Activated naive CD4-positive, alpha-beta T cell (primary cell): ENCODE measurements at places on chromosomes 6 and 20.
A peak's percentile ranks its signal among the peaks of the same experiment; 100 is the strongest.

GRCh38 chr20:22507240-22507961 is 77.0 kb downstream of the FOXA2 start:
- DNase-seq, result no peak

GRCh38 chr6:78363688-78364087 is 503.7 kb upstream of the IRAK1BP1 start:
- DNase-seq, result no peak

DNA sequence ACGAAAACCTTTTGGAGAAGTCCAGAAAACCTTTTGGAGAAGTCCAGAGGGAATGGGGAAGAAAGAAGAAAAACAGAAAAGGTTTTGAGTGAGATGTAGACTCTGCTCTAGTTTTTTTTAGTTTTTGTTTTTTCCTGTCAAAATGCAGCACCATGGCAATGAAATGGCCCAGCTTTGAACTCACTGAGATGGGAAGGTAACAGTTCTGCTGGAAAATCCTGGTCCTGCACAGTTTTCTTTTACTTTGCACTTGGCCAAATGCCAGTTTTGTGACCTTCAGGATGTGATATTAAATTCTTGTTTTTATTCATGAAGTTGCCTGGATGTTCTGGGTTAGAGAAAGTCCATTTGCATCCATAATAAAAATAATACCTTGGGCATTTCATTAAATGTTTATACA is 145.7 kb downstream of the CFAP61 start:
- no peak for DNase-seq

DNA sequence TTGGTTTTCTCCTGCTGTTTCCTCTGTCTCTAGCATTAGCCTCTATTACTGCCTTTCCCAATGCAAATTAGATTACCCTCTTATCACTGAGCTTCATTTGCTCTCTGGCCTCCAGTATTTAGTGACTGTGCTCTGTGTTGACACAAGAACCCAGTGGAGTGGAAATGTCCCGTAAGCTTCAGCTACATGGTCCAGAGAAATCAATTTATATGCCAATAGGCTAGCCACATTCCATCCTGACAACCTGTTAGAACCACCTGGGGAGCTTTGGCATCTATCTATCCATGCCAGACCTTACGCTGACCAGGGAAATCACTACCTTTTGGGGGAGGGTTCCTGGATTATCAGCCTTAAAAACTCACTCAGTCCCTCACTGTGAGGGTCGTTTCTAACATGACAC is 459.6 kb downstream of the UTRN start:
- DNase-seq, result no peak

DNA sequence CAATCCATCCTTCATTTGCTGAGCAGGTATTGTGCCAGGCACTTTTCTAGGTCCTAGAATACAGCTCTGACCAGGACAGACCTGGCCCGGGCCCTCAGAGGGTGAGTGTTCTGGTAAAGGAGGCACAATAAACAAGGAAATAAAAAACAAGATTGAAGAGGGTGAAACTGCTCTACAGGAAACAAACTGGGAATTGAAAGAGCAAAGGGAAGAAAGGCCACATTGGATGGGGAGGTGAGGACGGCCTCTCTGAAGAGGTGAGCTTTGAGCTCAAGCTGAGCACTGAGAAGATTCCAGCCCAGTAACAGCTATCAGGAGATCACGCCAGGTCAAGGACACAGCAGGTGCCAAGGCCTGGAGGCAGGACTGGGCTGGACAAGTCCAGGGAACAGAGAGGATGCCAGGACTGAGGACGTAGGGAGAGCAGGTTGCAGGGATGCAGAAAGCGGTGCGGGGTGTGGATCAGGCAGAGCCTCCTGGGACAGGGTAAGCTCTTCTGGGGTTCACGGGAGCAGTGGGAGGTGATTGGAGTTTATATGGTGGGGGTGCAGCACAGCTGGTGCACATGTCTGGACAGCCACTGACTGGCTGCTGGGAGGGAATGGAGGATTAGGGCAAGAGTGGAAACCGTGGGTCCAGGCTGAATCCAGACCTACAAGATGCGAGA is 433.3 kb downstream of the PREX1 start:
- no peak for DNase-seq

GRCh38 chr6:115947966-115948541 is 112.6 kb downstream of the FRK start:
- DNase-seq, result no peak

DNA sequence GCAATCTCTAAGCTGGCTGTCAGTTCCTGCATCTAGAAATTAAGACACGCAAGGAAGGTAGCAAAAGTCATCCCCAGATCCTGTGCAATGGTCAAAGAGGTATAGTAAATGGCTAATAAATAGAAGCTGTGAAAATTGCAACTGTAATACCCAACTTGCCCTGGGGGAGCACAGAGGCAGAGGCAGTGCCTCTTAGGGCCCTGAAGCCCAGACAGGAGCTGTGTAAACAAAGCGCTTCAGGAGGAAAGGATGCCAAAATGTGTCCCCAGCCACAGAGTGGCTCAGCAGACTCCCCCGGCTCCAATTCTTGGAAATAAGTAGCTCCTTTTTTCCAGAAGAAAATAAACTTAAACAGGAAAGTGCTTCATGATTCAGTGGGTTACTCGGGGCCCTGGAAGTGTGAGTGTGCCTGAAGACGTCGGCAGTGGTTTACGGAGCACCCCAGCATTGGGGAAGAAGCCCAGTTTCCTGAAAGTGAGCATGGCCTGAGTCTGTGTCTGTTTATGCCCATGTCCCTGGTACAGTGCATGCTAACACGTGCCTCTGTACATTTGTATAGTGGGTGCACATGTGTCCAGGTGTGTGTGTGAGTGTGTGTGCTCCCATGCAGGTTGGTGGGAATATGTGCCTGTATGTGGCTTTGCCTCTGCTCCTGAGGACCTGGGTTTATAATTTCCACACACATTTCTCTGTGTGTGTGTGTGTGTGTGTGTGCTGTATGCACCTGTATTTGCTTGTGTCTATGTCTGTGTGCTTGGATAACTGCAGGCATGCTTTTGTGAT is 246.7 kb downstream of the MAFB start:
- DNase-seq, result no peak

DNA sequence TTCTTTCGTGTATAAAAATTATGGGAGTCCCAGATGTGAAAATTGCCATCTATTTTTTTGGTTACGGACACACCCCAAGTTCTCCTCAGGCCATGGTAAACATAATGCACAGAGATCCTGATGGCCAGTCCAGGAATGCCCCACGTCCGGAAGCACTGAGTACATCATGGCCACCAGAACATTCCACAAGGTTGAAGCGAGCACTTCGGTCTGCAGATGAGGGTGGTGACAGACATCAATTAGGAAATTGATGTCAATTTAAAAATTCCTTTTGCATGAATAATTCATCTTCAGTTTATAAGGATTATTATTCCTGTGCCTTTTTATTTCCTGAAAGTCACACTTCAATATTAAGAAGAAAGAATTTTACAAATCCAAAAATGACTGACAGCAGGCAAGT is 13.2 kb upstream of the EXOC2 start:
- no peak for DNase-seq

DNA sequence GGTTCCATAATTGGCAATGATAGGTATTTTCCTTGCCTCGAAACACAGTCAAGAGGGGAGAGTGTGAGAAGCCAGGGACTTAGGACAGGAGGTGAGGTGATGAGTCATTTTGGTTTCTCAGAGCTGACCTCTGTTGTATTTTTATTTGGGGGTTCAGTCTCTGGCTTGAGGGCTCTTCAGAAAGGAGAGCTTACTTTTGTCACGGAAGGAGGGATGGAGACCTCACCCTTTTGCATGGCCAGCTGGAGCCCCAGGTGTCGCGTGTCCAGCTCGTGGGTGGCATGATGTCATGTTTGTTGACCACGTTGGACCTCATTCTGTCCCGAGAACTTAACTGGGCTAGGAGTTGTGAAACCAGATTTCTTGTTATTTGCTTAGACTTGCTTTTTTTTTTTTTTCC is 293.9 kb downstream of the QKI start:
- no peak for DNase-seq

GRCh38 chr6:98775205-98775604 is 59.2 kb upstream of the POU3F2 start:
- DNase-seq, result no peak

GRCh38 chr6:163745536-163746400 is 331.2 kb downstream of the QKI start:
- DNase-seq, result no peak

GRCh38 chr20:23205611-23206041 is 119.5 kb upstream of the CD93 start:
- DNase-seq, result no peak

GRCh38 chr6:136079701-136080565 is 170.2 kb downstream of the MTFR2 start:
- DNase-seq, result no peak

DNA sequence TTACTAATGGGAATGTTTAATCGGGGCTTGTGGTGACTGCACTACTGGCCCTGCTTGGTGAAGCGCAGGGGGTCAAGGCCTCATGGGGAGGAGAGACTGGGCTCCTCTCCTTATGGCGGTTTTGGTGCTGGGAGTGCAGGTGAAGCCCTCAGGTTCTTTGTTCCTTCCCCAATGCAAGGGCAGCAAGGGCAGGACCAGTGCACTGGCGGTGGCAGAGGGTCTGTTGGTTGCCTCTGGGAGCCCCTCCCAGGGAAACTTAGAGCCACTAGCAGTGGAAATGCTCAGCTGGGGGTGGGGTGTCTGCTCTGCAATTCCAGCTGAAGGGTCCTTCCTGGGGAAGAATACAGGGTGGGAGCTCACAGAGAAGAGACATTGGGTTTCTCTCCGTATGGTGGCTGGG is 66.5 kb downstream of the KLHL32 start:
- DNase-seq, result no peak

DNA sequence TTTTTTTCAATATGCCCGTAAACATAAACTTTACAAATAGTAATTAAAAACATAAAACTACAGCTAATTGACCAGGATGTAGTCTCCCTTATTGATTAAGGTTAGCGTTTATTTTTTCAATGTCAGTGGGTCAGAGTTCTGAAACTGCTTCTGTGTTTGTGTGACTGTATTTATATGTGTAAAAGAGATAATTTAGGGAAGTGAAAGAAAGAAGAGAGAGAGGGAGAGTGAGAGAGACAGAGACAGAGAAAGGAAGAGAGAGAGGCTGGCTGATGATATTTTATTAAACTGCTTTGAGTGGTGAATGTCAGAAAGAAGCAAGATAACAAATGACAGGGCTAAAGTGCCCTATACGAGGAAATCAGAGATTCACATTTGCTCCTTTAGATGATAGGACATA is 266.1 kb upstream of the PTCHD4 start:
- no peak for DNase-seq

GRCh38 chr20:51579137-51579536 is 36.6 kb upstream of the NFATC2 start:
- no peak for DNase-seq

- peak; percentile 28 for DNase-seq
Observed at GRCh38 chr20:25624500-25624939, 706 bp upstream of the NANP start.

- DNase-seq, result no peak
Observed at GRCh38 chr6:129331450-129332138, 378.4 kb downstream of the ARHGAP18 start.

DNA sequence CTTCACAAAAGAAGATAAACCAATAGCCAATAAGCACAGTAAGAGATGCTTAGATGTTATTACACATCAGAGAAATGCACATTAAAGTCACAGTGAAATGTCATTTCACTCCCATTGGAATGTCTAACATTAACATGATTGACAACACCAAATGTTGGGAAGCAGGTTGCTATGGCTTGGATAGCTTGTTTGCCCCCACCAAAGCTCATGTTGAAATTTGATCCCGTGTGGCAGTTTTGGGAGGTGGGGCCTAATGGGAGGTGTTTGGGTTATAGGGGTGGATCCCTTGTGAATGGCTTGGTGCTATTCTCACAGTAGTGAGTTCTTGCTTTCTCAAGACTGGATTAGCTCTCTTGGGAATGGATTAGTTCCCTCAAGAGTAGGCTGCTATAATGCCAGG is 44.8 kb downstream of the MRAP2 start:
- DNase-seq, result no peak

GRCh38 chr6:32845384-32845884 is 1.6 kb upstream of the PSMB8 start:
- no peak for DNase-seq

- DNase-seq, result no peak
Observed at GRCh38 chr6:99080191-99080590, 132.4 kb upstream of the FBXL4 start.

GRCh38 chr20:16953858-16954257 is 205.7 kb downstream of the OTOR start:
- no peak for DNase-seq

- no peak for DNase-seq
Observed at GRCh38 chr20:63167026-63167917, 48.7 kb downstream of the YTHDF1 start.

GRCh38 chr6:35363293-35363750 is 21.0 kb downstream of the PPARD start:
- DNase-seq, result no peak

- peak; percentile 11 for DNase-seq
Observed at GRCh38 chr6:141562851-141563763, 569.6 kb upstream of the GJE1 start.

- no peak for DNase-seq
Observed at GRCh38 chr20:22946596-22946995, 88.5 kb upstream of the SSTR4 start.

GRCh38 chr20:59485576-59486454 is 118.5 kb upstream of the PHACTR3 start:
- DNase-seq, result no peak

- no peak for DNase-seq
Observed at GRCh38 chr20:48791666-48792071, 36.1 kb downstream of the PREX1 start.

- DNase-seq, result no peak
Observed at GRCh38 chr6:12459945-12460661, 169.9 kb downstream of the EDN1 start.

GRCh38 chr6:53397283-53397682 is 48.5 kb upstream of the ELOVL5 start:
- DNase-seq, result no peak

- DNase-seq, result no peak
Observed at GRCh38 chr20:11117808-11118528, 444.2 kb upstream of the JAG1 start.

DNA sequence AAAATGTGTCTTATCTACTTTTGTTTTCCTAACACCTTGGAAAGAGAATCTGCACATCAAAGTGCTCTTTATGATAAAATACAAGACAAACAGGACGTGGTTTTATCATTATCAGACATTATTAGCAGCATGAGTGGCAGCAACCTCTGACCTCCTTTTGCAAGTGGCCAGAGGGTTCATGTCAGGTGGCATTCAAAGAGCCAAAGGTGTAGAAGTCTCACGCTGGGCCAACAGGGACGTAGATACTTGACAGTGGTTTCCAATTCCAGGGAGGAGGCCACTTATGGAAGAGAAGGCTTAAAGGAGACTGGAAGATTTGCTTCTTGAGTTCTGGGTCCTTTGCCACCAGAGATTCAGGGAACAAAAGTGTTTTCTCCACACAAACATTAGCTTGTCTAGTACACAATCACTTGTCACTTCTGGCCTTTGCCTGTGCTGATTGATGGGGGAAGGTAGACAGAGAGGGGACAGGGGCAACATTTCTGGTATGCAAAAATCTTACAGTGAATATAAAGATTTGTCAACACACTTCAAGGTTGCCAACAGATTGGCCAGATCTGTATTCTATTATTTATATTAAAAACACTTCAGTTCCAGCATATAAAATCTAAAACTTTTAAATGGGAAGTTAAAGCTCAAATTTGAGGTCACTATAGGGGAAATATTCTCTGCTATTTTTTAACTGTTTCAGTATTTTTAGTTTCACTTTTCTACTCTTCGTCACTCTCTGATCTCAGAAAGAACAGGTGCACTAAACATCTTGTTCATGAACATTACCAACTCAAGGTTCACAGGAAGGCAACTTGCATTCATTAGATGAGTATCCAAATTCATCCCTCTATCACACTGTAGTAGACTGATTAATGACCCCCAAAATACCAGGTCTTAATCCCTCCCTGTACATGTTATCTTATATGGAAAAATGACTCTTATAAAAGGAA is 52.1 kb upstream of the FBXO30 start:
- no peak for DNase-seq
